ENCODE measurements at places on chromosomes 3 and 15.

DNA sequence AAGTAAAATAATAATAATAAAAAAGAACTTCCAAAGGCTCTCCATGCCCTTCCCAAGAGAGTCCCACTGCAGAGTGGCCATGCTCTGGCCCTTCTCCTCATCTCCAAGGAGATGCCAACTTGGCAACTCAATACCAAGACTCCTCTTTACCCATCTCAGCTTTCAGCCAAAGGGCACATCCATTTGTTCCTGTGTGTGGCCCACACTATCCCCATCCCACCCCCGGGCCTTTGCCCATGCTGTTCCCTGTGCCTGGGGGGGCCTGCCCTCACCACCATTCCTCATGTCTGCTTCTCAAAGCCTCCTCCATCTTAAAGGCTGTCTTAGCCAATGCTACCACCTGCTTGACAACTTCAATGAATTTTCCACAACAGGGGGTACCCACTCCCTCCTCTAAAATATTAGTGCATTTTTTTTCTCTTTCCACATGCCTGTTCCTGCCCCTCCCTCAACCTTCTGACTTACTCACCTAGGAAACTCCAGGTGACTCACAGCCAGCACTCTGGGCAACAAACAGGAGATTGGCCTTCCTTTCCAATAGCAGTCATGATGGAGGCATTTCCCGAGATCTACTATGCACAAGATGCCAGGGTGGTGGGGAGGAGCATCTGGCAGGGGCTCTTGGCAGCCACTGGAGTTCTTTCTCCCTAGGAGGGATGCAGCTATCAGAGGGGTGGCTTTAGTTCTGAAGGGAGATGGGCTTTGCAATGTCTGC lies 109.4 kb upstream of the SMAD3 start:
- DNase-seq, result no peak

DNA sequence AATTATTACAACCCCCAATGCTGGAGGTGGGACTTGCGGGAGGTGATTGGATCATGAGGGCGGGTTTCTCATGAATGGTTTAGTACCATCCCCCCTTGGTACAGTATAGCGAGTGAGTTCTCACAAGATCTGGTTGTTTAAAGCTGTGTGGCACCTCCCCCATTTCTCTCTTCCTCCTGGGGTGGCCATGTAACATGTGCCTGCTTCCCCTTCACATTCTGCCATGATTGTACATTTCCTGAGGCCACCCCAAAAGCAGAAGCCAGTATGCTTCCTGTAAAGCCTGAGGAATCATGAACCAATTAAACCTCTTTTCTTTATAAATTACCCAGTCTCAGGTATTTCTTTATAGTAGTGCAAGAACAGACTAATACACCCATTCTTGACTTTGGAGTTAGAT lies 20.3 kb upstream of the PROK2 start:
- DNase-seq, result no peak

DNA sequence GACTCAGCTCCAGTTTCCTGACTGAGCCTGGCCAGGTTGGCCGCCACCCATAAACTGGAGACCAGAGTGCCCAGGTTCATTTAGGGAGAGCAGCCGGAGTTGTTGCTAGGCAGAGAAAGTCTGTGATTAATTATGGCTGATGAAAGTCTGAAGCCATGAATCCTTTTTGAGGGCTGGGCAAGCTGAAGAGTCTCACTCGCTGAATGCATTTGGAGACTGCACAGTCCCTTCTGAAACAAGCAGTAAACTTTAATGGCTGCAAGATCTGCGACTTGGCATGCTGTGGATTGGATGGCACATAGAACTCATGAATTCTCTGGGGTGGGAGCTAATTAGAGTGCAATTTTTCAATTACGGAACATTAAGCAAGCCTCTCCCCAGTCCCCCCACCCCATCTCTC lies 282.1 kb downstream of the RPLP1 start:
- DNase-seq, result no peak

DNA sequence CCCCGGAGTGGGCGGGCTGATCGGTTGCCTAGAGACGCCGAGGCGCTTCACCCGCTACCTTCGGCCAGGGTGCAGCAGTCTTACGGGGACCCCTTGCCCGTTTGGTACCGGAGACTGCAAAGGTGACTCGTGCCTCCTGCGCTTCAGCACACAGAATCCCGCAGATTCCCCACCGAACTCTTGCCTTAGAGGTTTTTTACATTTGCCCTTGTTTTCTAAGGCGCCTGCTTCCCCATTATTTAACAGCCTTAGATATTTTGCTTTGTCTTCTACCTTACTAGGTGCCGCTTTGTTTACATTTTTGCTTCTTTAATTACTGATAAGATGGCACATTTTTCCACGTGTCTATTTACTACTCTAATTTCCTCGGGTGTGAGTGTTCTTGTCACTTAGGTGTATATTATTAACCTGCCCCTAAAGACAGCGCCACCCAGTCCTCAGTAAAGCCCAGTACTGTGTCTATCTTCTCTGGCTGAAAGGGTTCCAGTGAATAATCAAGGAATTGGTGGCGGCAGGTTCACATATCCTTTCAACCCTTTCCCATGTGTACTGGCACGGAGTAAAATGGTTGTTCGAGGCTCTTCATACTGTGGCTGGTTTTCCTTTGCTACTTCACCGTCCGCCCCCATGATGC lies 573 bp upstream of the CEP152 start:
- DNase-seq, result no peak

DNA sequence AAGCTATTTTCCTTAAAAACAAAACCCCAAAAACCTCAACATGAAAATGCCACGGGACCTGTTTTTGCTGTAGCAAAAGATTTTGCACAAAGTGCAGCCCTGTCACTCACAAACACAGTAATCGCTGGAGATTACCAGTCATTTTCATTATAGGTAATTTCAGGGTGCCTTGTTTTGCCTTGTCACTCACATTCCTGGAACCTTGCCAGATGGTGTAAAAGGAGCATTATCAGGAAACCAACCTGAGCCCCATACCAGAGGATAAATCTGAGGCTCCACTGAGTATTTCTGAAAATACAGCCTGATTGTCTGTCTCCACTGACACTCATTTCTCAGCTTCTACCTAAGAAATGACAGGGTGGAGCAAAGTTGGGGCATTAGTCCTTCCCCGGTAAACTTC lies 791.3 kb upstream of the LMCD1 start:
- DNase-seq, result no peak

DNA sequence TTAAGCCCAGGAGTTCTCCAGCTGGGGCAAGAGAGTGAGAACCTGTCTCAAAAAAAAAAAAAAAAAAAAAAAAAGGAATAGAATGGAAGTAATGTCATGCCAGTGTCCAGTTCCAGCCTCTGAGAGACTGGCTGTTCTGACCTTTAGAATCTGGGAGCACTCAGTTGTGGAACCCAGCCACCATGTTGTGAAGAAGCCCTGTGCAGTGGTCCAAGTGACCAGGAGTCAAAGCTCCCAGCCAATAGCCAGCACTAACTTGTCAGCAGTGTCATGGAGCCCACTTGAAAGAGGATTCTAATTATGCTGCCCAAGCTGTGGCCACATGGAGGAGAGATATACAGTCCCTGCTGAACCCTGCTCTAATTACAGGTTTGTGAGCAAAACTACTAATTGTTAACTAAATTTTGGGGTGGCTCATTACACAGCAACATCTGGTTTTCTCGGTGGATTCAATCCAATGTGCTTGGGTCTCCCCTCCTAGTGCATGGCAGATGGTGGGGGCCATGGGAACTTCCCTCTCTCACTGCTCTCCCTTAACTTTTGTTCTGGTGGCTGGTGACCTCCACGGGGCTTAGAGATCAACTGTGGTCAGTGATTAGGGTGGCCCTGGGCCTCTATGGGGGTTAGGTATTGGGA lies 55.5 kb downstream of the CLEC3B start:
- DNase-seq, result no peak

DNA sequence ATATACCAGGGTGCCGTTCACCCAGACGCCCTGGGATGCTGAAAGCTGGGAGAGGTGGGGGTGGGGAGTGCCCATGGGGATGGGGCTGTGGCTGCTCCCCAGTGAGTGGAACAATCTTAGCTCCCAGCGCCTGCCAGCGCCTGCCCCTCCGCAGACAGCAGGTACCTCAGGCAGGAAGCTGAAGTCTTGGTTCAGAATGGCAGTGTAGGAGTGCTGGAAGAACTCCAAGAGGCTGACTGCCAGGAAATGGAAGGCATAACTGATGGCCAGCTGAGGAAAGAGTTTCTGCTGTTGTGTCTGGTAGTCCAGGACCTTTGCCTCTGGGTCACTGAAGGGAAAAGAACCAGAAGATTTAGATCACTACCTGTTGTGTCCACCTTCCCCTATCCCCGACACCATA lies 8.4 kb downstream of the ACOX2 start:
- DNase-seq, result no peak

- DNase-seq, result no peak
Observed at GRCh38 chr3:18302517-18302916, 122.6 kb downstream of the SATB1 start.

DNA sequence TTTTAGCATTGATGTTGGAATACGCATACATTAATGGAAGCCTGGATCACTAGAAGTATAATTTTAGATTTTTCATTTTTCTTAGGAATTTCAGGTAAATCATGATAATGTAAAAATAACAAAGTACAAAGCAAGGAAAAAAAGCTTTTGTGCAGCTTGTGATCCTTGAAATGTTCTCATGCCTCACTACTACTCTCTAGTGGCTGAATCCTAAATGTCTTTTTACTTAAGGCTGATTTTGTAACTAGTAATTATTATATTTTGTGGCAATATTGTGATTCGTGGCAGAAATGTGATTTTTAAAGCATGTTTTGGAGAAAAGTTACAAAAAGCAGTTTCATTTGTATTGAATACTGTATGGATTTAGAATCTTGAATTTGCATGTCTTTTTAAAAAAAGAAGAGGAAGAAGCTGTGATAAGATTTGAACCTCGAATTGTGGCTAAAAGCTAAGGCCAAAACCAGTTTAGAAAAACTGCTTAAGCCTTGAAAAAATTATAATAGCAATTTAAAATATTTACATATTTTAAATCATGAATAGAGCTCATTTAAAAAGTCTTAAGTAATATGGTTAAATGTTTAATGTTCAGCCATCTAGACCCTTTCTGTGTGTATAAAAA lies 39.0 kb downstream of the U2SURP start:
- no peak for DNase-seq

DNA sequence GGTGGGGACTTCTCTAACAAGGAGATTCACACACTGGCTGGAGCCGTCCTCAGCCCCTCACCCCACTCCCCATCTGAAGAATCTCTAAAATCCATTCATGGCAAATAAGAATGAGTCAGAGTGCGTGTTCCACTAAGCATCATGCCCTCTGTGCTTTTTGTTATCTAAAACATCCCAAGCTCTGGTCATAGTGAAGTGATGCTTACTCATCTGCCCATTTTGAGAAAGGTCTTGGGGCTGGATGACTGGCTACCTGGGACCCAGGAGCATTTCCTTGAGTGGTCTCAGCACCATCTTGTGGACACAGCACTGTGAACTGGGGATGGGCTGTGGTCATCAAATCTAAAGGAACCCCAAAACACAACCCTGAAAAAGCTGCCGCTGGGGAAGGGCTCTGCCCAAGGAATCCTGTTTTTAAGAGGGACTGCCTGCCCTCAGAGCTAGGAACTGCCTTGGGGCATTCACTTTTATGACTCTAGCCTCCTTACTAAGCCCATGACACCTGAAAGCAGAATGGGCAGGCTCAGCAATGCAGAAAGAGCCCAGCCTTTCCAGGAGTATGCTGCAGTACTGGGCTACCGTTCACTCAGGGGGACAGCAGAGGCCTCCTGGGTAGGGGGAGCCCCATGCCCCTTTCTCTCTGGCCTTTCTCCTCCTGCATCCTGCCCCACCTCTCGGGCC lies 53.5 kb downstream of the ZBTB38 start:
- DNase-seq, result no peak

- peak; percentile 80 for DNase-seq
Observed at GRCh38 chr15:77013776-77014131, 18.8 kb downstream of the PSTPIP1 start.

GRCh38 chr15:33132722-33133345 lies 61.7 kb downstream of the FMN1 start:
- no peak for DNase-seq

- DNase-seq, result no peak
Observed at GRCh38 chr3:185781759-185782158, 43.1 kb downstream of the IGF2BP2 start.

DNA sequence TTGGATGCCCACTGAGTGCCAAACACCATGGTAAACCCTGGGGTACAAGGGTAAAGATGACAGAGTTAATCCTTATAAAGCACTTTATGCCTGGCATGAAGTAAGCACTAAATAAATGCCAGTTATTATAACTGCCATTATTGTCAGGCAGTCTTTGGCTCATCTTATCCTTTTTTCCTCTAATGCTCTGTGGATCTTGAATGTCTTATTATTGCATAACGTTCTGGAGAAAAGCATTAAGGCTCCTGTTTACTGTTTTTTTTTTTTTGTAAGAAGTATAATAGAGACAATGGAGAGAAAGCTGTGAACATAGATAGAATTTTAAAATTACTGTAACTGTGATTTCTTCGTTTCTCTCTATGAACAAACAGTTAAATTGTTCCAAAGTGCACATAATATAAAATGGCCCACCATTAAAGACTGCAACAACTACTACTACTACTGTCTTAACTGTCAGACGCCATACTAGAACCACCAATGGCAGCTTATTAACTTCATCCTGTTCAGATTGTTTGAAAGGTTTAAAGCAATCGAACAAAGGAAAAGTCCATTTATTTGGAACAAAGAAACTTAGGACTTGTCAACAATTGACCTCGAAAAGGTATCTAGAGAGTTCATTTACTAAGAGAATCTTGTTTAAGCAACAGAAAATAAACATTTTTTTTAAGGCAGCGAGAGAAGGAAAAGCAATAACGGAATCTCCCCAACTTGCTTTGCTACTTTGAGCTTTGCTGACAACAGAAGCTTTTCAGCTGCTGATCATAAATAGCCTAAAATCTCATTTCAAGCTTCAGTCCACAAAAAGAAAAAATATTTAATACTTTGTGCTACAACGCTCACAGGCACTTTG lies 520.7 kb downstream of the ROBO1 start:
- DNase-seq, result no peak
